ENCODE measurements at places on chromosomes 2 and 18.

DNA sequence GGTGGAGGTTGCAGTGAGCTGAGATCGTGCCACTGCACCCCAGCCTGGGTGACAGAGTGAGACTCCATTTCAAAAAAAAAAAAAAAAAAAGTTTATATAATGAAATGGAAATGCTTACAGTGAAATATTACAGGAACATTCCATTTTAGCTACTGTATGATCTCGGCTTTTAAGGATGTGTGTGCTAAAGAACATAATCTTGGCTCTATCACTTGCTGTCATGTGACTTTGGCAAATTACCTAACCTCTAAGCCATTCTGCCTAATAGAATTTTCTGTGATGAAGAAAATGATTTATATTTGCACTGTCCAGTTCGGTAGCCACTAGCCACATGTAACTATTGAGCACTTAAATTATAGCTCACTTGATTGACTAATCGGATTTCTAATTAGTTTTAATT is 36.3 kb downstream of the SMAD4 start:
- DNase-seq = no peak

DNA sequence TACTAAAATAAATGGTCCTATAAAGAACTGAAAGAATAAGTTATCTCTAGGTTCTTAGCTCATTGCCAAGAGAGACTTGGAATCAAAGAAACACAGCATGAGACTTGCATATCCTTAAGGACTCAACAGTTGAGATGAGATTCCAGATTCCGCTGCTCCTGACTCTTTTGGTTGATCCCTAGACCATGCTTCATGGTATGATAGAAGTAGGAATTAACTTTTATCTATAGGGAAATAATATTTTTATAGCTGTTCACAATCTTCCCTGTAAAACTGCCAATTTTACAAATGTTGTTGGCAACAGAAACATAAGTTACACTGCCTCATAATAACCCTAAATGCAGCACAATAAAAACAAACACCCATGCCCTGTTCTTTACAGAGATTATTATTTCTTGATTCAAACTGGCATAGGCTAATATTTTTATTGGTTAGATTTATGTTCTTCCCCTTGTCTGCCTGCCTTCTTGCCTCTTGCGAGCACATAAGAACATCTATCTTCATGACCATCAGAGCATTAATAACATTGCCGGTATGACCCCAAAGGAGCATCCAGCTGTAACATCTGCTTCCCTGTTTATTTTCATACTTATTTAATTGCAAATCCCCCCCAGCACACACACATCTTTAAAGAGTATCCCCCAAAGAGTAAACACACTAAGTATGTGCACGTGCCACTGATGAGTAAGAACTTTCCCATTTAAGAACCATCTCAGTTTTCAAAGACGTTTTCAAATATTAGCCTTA is 735.7 kb upstream of the SLC8A1 start:
- no peak for DNase-seq

DNA sequence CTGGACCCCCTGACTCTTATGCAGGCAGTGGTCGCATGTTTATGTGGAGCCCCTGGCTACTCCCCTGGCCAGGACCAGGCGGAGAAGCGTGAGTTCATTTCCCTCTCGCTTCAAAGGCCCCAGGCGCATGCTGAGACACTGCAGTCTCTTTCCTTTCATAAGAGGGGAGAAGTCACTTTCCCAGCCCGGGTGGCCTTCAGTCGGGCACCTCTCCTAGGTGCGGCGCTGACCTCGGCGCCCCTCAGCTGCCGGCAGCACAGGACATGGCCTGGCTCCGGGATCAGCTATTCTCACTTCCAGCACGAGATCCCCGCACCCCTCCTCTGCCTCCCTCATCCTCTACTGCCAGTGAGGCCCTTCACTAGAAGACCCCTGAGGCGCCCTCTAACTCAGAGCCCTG is 184.7 kb upstream of the PXDN start:
- DNase-seq = no peak

GRCh38 chr18:75257605-75258004 is 47.0 kb downstream of the TSHZ1 start:
- no peak for DNase-seq

GRCh38 chr2:229425598-229425997 is 154.5 kb upstream of the PID1 start:
- DNase-seq = no peak

DNA sequence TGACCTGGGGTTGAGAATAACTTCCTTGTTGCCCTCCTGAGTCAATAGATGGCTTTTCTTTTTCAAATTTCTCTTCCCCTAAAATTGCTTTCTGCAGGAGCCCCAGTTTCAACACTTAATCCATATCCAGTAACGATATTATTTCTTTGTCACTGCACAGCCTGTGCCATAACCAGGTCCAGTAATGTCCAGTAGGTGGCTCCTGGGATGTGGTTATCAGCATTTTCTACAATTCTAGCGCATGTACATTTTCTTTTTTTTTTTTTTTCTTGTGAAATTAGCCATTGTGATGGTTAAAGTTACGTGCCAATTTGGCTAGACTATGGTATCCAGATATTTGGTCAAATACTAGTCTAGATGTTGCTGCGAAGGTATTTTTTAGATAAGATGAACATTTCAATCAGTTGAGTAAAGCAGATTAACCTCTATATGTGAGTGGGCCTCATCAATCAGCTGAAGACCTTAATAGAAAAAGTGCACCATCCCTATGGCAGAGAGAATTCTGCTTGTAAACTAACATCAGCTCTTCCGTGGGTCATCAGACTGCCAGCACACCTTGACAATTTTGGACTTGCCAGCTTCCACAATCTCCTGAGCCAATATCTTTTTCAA is 72.9 kb upstream of the SCG2 start:
- DNase-seq = no peak

GRCh38 chr18:79493211-79493800 is 97.6 kb downstream of the NFATC1 start:
- DNase-seq = no peak

GRCh38 chr2:182814380-182814779 is 52.1 kb downstream of the FRZB start:
- no peak for DNase-seq

DNA sequence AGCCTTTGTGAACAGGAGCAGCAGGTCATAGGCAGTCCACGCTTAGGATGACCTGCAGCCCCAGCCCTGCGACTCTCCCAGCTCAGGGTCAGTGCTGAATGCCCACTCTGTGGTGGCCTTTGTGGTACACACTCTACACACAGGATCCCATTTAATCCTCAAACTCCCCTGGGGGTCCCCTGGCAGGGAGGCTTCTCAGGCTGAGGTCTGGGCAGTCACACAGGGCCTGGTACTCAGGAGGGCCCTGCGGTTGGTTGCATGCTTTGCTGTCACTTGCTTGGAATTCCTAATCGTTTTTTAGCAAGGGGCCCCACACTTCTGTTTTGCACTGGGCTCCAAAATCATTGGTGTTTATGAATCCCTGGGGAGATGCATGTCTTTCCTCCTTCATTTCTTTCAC is 113.0 kb downstream of the EML6 start:
- no peak for DNase-seq

DNA sequence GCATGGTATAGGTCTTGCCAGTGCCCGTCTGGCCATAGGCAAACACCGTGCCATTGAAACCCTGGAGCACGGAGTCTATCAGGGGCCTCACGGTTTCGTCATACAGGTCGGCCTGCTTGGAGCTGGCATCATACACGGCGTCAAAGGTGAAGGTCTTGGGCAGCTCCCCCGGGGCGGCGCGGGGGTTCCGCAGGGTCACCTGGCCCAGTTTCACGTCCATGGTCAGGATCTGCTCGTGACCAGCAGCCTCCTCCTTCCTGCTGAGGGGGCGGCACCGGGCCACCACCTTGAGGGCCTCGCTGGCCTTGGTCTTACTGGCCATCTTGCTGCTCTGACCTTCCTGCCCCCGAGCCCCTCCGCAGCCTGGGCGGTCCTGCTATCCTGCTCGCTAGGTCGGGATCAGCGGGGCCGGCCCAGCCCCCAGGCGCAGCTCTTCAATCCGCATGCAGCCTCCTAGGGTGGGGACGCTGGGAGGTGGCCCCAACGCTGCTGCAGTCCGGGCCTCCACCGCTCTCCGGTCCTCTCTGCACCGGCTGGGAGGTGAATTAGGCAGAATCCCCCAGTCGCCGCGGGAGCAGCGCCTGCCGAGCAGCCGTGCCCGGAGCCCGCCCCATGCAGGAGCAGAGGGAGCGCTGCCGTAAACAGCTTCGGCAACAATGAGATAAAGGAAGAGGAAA is 563 bp downstream of the KIF3C start:
- no peak for DNase-seq

GRCh38 chr2:20933714-20934113 is 110.2 kb downstream of the APOB start:
- no peak for DNase-seq

- DNase-seq = no peak
Observed at GRCh38 chr18:54165450-54165849, 59.0 kb downstream of the MBD2 start.

GRCh38 chr2:8090748-8091700 is 590.8 kb upstream of the ID2 start:
- DNase-seq = peak; percentile 77

DNA sequence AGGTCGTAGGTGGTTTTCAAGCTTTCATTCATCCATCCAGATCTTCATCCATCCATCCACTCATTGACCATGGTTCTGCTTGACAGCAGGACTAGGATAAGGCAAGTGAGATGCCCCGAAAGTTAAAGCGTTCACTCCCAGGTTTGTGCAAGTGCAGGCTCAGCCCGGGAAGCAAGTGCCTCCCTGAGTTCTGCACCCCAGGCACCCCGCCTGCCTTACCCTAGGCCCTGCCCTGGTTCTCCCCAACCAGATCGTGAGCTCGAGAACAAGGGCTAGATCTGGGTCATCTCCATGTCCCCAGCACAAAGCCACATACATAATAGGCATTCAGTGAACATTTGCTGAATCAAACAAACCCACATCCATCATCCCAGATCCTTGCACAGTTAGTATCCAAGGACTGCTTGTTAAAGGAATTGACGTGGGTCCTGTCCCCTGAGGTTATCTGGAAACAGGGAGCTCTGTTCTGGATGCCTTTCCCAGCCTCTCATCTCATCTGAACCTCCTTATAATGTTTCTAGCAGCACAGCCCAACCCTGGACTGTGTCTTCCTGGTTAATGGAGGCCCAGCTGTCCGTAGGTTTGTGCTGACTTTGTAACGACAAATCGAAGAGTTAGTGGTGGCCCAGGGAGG is 116.1 kb upstream of the GPC1 start:
- DNase-seq = no peak

GRCh38 chr2:220940646-220941045 is 631.5 kb downstream of the EPHA4 start:
- DNase-seq = no peak

DNA sequence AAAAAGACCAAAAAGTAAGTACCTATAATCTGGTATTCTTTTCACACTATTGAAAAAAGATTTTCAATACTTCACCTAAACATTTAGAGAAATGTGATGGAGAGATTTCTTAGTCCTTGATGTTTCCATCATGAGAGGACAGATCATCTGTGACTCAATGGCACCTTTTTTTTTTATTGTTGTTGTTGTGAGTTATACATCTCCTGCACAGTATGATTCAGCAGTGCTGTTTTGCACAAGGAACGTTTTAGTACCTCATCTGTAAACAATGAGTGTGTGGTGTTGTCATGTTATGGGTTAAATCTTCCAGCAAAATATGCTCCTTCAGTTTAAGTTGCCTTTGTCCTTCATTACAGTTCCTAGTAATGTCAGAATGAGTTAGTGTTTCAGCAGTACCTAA is 2.2 kb downstream of the KIAA1328 start:
- no peak for DNase-seq

DNA sequence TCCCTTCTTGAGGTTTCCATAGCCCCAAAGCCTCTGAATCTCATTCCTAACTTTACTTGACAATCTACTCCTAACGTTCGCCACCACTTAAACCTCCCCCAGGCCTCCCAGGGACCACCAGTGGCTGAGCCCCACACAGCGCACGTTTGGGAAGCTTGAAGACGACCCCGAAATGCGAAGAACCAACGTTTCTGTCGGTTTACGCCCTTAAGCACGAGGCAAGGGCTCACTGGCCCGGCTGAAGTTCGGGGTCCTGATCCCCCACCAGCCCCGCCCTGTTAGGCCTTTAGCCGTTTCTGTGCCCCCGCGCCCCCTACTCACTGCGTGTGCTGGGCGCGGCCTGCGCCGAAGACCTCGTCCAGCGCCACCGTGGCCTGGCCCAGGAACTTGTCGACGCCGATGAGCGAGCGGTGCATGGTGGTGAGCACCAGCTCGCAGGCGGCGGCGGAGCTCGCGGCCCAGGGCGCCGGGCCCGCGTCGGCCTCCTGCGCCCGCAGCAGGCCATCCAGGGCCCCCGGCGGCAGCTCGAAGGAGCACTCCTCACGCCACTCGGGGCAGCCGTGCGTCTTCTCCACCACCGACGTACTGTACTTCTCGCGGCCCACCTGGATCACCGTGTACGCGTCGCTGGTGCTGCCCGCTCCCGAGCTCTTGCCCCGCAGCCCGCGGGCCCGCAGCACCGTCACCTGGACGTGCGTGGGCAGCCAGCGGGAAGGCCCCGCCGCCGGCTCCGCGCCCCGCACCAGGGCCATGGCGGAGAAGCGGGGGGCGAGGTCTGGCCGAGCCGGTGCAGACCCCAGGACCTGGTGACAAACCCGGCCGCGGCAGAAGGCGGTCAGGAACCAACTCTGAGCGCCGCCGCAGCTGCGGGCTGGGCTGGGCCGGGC is 479 bp downstream of the RAB11FIP5 start:
- peak; percentile 11 for DNase-seq

GRCh38 chr2:203584784-203585183 is 49.7 kb upstream of the RAPH1 start:
- DNase-seq = no peak

DNA sequence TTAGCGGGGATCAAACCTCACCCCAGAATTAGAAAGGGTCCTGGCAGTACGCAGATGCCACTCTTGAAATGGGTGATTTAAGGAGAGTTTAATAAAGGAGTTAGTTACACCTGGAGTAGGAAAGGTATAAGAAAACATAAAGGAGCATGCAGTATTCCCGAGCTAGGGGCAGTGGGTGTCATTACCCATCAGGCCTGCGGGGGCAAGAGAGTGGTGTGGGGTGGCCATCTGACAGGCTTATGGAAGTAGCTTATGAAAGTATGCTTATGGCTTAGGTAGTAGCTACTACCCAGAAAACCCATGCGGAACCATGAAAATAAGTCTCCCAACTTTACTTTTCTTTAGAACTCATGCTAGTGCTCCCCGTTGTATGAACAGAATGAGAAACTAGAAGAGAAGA is 568.9 kb upstream of the ACVR2A start:
- no peak for DNase-seq

GRCh38 chr18:6950641-6951040 is 167.0 kb downstream of the LAMA1 start:
- DNase-seq = no peak

GRCh38 chr18:37654034-37654433 is 88.4 kb upstream of the CELF4 start:
- DNase-seq = no peak
